ENCODE measurements at places on chromosomes 4 and X. TPM values are rescaled to one million over a fixed set of nuclear protein-coding genes. Genes with fewer than 3 reads are reported as not detected.

DNA sequence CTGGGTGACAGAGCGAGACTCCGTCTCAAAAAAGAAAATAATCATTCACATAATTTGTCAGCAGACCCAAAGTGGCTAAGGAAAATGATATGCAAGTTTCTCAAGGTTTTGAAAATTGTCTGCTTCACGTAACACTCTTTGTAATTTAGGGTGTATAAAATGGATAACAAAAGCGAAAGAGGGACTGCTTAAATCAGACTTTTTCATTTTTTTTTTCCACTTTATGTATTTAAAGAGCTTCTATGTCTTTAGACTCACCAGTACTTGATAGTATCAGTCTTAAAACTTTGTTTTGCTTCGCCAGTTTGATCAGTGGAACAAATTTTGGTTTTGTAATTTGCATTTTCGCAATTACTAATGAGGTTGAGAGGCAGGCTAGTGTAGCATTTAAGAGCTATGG is 34.6 kb downstream of the USP9X start:
- DNase-seq = no peak

GRCh38 chrX:24594501-24594900 is 52.6 kb downstream of the PCYT1B start:
- no peak for DNase-seq

- peak; percentile 79 for DNase-seq
These were observed 195.2 kb downstream of the KDR start for GRCh38 chr4:54930226-54930625.

- no peak for DNase-seq
These were observed 93.1 kb downstream of the GPC3 start for GRCh38 chrX:133892337-133892736.

GRCh38 chr4:6548201-6548881 is 26.6 kb upstream of the MAN2B2 start:
- DNase-seq = peak; percentile 50

GRCh38 chr4:100113732-100114131 is 76.5 kb downstream of the DDIT4L start:
- DNase-seq = no peak

NXF3 gene
- 1.4 TPM for total RNA-seq

SLITRK2 gene
- not detected for total RNA-seq

TMPRSS11B gene
- not detected for total RNA-seq

MAGEA2B gene
- total RNA-seq = 2.5 TPM

H2BW2 gene
- not detected for total RNA-seq

PAGE5 gene
- not detected for total RNA-seq

PLP1 gene
- not detected for total RNA-seq
